ENCODE measurements at places on chromosomes 6 and 20.
A peak's percentile ranks its signal among the peaks of the same experiment; 100 is the strongest.

DNA sequence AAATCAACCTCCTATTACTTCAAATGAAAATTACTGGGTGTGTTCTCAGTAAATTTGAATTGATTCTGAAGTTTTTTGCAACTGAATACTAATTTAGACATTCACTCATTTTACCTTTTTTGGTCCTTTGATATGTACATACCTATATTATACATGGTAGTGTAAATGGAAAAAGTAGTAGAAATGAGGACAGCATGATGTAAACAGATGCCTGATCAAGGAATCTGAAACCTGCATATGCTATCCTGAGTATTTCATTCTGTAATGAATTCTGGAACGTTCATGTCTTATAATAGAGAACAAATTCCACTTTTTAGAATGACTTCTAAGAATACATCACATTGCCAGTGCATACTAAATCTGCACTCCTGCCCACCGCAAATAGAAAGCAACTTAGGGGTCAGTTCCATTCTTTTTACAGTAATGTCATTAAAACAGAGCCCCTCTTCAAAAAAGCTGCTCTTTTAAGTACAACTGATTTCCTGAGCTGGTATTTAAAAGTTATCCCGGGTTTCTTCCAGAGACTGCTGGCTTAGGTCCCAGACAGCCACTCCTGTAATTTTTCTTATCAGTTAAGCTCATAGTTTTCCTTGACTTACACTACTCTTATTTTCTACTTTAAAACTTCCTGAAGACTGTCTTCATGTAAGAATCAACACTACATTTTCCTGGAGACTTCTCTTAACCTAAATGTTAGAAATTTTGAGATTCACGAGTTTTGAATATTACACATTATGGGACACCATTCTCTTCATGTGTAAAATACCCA lies 48.4 kb downstream of the MAP3K7 start:
- DNase-seq, result no peak

DNA sequence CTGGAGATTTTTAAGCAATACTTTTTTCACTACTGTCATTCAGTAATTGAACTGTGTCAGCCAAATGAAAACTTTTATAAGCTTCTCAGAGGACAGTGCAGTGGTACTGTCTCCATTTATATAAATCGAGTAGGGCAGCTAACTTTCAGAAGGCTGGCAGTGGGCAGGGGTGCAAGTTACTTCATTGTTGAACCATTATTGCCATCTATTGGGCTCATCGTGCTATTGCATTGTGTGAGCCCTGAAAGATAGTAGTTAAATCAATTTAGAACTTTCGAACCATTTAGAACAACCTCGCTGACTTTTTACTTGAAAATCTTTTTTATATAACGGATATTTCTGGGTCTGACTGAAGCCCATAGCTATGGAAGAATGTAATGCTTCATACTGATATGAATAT lies 347.8 kb upstream of the PLCB4 start:
- DNase-seq, result peak; percentile 30

- no peak for DNase-seq
Measured at GRCh38 chr6:149389509-149390297, 10.4 kb upstream of the SUMO4 start.

DNA sequence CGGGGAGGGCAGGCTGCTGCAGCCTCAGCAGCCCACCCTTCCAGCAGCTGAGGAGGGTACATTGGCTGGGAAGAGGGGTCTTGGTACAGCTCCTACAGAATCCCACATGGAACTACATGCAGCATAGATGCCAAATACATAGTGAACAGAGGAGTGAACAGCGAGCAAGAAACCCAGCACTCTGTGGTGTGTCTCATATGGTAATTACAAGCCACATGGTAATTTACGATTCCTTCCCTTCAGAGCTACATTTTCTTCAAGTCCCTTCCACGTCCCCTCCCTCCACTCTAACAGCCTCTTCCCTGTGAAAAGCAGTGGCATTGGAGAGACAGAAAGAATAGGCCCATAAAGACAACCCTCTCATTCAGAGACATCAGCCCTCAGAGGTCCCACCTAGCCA lies 167.7 kb downstream of the SYNDIG1 start:
- no peak for DNase-seq

DNA sequence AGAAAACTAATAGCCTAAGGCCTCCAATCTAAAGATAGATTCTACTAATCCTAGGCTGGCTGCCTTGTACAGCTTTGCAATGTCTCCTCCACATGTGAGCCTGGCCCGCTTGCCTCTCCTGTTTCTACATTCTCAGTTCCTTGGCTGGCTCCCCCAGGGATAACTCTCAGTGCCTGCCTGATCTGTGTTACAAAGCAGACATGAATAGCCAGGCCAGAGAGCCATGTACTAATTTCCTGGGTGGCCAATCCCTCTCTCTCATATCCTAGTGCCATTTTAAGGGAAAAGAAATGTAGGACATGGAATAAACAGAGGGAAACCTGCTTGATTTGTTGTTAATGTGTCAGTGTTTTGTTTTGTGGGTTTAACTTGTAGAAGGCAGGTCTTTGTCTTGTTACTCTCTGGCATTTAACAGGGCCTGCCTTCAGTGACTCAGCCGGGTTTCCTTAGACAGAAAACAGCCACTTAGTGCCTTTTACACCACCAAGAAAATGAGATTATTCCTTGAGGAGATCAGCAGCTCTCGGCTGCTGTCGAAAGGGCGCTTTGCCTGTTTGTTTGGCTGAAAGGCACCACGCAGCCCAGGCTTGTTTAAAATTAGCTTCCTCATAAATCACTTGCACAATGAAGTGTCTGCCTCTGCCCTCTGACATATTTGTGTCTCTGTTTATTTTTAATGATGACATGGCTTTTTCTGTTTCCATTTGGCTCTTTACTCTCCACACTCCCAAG lies 702.7 kb downstream of the MAFB start:
- DNase-seq, result no peak

- peak; percentile 34 for DNase-seq
Measured at GRCh38 chr6:215335-216034, 76.8 kb upstream of the DUSP22 start.

- DNase-seq, result no peak
Measured at GRCh38 chr6:157264701-157265100, 58.6 kb downstream of the TMEM242 start.

- DNase-seq, result no peak
Measured at GRCh38 chr6:147772724-147773123, 264.2 kb downstream of the SAMD5 start.

- no peak for DNase-seq
Measured at GRCh38 chr6:10610289-10610688, 84.1 kb downstream of the C6orf52 start.

DNA sequence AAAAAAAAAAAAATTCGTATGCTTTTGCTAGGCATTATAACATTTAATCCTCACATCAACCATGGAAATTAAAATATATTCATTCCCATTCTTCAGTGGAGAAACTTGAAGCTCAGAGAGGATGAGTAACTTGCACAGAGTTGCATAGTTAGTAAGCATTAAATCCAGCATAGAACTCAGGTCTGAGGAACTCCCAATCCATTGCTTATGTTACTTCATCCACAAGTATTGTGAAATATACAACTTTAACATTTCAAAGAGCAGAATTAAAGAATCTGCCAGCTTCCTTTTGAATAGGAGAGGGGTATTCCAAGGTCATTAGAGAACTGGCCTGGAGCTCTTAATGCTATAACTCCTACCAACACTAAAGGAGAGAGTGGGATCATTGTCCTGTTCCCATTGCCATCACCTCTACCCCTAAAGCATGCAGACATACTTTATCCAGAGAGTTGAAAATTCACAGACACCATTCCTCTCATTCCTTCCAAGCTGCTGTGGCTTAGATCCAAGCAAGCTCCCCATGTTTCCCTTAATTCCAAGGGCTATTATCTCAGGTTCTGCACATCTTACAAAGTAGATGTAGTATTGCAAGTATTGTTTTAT lies 91.9 kb downstream of the FLRT3 start:
- no peak for DNase-seq

DNA sequence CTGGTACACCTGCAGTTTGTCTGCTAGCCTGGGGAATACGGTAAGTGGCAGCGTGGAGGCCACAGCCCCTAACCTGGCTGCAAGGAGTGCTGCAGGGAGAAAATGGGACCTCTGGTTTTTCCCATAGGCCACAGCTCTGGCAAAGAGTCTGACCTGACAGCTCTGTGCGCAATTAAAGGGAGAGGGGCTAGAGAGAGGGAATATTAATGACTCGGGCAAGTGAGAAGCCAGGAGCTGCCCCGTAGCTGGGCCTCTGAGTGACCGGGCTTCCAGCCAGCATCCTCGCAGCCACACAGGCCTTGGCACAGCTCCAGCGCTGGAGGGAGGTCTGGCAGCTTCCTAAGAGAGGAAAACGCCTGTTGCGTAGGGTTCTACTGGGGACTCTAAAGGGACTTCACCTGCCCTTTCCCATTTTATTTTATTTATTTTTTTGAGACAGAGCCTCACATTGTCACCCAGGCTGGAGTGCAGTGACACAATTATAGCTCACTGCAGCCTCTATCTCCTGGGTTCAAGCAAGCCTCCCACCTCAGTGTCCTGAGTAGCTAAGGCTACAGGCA lies 18.2 kb upstream of the OCSTAMP start:
- DNase-seq, result peak; percentile 95

GRCh38 chr6:36276581-36277536 lies 7.0 kb downstream of the PNPLA1 start:
- no peak for DNase-seq

GRCh38 chr6:21342501-21342900 lies 251.1 kb upstream of the SOX4 start:
- no peak for DNase-seq

DNA sequence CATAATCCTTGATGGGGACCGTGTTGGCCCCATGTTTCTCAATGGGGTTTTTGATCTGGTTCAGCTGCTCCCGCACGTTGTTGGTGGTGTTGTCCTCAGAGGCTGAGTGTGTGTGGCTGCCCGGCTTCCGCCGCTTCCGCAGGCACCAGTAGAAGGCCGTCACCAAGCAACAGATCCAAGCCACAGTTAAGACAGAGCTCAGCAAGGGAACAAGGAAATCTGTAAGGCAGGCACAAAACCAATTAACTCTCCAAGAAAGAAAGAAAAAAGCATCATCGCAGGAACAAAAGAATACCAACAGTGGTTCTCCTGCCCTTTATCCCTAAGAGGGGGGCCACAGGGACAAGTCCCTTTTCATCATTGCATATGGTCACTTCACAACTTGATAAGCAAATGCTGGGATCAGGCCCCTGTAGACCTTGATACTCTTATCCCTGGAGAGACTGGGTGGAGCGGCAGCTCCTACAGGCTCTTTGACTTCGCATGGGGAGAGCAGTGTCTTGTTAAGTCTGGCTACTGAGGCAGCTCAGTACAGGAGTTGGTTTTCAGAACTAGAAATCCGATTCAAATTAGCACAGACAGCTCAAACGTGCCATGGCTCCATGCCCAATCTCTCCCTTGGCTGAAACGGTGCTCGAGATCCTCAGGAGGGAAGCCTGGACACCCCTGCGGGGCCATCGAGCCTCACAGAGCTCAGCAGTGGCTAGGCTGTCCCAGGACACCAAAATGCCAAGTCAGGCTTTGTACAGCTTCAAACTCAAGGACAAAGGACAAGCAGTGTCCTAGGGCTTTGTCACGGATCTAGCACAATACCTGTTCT lies 33.9 kb downstream of the JAG1 start:
- no peak for DNase-seq

DNA sequence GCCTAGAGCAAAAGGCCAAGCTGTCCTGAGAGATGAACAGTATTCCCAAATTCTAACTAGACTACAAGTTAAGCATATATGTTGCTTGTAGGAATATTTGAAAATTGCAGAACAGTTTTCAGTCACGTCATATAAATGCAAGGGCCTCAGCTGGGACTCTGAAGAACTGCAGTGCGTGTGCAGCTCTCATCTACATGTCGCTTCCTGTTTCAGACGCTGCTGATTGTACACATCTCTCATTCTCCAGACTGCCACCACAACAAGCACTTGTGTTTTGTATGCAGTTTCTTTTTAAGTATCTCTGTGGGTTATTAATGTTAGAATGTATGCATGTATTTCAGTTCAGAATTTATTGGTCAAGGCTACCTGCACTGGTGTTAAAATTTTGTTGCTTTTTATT lies 119.7 kb downstream of the MAP3K4 start:
- no peak for DNase-seq

GRCh38 chr20:16587066-16587465 lies 13.8 kb upstream of the KIF16B start:
- DNase-seq, result no peak

GRCh38 chr20:12453711-12454110 lies 536.0 kb downstream of the BTBD3 start:
- DNase-seq, result no peak

DNA sequence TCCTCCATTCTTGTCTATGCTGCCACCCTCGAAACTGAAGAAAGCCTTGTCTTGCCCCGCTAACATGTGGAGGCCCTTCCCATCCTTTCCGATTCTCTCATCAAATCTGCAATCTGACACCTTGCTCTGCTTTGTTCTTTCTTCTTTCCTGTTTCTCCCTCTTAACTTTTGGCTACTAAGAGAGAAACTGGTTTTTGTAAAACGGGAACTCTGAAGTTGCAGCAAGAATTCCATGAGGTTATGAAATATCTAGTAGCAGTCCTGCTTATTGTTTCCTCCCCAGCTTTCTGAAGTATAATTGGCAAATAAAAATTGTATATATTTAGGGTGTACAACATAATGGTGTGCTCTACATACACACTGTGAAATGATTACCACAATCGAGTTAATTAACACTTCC lies 80.2 kb downstream of the MAP7 start:
- DNase-seq, result no peak

DNA sequence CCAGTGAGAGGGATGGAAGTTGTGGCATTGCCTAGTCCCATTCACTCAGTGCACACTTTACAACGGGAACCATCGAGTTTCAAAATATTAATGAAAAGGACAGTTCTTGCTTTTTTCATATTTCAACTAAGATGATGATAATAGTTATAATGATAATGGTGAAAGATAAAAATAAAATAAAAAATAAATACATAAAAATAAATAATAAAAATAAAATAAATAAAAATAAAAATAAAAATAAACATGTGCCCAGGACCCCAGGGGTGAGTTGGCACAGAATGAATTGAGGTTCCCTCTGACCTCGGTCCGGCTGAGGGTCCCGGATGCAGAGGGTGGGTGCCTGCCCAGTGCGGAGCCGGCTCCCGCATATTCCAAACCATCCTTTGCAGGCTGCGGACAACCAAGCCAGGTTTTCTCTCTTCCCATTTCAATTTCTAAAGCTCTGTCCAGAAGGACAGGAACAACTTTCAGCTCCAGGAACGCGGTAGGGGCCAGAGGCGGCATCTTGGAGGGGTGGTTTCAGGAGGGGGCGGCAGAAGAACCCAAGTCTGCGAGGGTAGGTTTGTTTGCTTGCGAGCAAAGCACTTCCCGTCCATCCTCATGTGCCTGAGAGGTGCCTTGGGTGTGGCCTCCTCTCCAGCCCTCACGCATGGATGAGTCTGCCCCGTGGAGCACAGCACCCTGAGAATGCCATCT lies 236.8 kb downstream of the DLL1 start:
- no peak for DNase-seq

DNA sequence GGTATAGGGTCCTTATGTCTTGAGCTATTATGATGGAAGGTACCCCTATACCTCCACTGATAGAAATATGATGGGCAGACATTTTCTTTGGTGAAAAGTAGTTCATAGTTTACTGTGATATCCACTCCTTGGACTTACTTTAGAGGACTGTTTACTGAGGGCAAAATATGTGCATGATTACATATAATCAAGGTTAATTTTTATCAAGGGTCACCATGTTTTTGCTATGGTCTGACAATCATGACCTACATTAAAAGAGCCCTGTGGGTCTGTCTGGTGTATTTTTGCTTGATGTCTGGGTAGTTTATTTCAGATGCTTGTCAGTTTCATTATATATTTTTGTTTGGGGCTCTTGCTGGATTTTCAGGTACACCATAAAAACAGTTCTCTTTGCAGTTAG lies 40.1 kb downstream of the CDKAL1 start:
- DNase-seq, result no peak

All from Calu3 (cell line).